ENCODE measurements at places on chromosomes 1 and 21. TPM values are rescaled to one million over a fixed set of nuclear protein-coding genes. Genes with fewer than 3 reads are reported as not detected.
A peak's percentile ranks its signal among the peaks of the same experiment; 100 is the strongest.

Gene SPRR2B
- not detected for total RNA-seq

Gene GBP7
- total RNA-seq = not detected

Gene FMO1
- total RNA-seq = not detected

Gene NUP210L
- total RNA-seq = 0.04 TPM

Gene KRTAP12-1
- not detected for total RNA-seq

Gene PLCH2
- 1.7 TPM for total RNA-seq

Gene OR10J4
- not detected for total RNA-seq

Gene ACTA1
- 3.6 TPM for total RNA-seq

DNA sequence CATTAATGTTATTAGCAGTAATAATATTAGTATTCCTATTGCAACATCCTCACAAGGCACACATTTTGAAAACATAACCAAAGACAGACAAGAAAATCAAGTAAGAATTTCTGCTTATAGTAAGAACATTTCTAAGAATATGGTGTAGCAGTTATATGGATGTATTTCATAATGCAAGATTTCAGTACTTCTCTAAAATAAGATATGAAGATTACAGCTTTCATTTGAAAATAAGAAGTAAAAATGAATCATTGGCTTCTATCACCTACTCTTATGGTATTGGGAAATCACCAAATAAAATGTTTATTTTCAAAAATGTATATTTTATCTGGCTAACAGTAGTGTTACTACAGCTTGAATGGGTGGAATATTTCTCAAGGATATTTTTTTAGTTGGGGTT is 103.8 kb upstream of the USP25 start:
- DNase-seq = no peak

DNA sequence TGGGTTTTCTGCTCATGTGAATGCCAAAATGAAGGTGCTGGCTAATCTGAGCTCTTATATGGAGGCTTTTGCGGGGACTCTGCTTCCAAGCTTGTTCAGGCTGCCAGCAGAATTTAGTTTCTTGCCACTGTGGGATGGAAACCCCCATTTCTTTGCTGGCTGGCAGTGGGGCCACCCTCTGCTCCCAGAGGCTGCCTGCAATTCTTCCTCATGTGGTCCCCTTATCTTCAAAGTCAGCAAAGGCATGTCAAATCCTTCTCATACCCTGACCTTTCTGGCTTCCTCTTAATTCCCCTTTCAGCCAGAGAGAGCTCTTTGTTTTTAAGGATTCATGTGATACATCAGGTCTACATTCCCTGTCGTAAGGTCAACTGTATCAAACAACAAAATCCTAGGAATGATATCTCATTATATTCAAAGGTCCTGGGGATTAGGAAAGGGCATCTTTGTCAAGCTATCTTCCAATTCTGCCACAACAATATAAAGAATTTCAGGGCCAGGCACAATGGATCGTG is 5.2 kb upstream of the GPR161 start:
- DNase-seq = no peak

- DNase-seq = no peak
Measured at GRCh38 chr1:107664982-107665925, 299.7 kb downstream of the VAV3 start.

- DNase-seq = no peak
Measured at GRCh38 chr1:39205102-39205780, 746 bp downstream of the MACF1 start.

GRCh38 chr1:19021845-19022244 is 65.4 kb upstream of the IFFO2 start:
- DNase-seq = no peak

GRCh38 chr1:172449585-172450523 is 6.0 kb upstream of the PIGC start:
- DNase-seq = no peak

- DNase-seq = no peak
Measured at GRCh38 chr1:93703643-93704042, 22.0 kb upstream of the BCAR3 start.

DNA sequence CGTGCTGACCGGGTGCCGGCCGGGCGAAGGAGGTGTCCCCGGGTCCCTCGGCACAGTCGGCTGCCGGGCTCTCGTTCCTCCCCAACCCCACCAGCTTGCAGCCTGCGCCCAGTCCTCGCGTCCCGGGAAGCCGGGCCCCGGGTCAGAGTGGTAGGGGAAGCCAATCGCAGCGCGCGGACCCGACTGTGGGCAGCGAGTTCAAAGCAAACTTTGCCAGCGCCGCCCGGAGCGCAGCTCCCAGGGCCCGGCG is 328 bp downstream of the MYCL start:
- DNase-seq = peak; percentile 68

GRCh38 chr1:51280321-51280978 is 44.4 kb downstream of the RNF11 start:
- DNase-seq = no peak

- no peak for DNase-seq
Measured at GRCh38 chr1:85484264-85484663, 19.3 kb upstream of the DDAH1 start.

DNA sequence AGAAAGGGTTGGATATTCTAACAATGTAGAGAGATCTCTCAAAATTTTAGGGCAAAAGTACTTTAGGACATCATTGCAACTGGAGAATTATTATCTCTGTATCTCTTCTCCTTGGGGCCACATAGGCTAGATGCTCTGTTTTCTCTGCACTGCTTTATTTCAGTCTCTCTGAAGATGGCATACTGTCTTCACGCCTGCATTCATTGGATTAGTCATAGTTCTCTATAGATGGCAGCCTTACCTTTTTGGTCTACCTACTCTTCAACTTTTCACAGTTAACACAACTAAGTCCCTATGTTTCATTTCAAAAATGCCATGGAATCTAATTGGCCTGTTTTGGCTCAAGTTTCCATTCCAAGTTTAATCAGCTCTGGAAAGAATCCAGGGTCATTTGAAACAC is 1623.3 kb upstream of the B3GALT2 start:
- DNase-seq = no peak

GRCh38 chr1:222792744-222793143 is 22.1 kb upstream of the DISP1 start:
- no peak for DNase-seq

GRCh38 chr1:21946836-21947587 is 9.9 kb upstream of the HSPG2 start:
- no peak for DNase-seq

DNA sequence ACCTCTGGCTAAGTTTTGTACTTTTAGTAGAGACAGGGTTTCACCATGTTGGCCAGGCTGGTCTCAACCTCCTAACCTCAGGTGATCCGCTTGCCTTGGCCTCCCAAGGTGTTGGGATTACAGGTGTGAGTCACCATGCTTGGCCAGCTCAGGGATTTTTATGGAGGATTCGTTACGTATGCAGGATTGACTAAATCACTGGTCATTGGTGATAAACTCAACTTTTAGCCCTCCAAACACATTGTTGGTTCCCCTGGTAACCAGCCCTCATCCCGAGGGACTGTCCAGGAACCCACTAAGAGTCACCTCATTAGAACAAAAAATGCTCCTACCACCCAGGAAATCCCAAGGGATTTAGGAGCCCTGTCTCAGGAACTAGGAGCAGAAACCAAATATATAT is 40.4 kb downstream of the ST3GAL3 start:
- no peak for DNase-seq

DNA sequence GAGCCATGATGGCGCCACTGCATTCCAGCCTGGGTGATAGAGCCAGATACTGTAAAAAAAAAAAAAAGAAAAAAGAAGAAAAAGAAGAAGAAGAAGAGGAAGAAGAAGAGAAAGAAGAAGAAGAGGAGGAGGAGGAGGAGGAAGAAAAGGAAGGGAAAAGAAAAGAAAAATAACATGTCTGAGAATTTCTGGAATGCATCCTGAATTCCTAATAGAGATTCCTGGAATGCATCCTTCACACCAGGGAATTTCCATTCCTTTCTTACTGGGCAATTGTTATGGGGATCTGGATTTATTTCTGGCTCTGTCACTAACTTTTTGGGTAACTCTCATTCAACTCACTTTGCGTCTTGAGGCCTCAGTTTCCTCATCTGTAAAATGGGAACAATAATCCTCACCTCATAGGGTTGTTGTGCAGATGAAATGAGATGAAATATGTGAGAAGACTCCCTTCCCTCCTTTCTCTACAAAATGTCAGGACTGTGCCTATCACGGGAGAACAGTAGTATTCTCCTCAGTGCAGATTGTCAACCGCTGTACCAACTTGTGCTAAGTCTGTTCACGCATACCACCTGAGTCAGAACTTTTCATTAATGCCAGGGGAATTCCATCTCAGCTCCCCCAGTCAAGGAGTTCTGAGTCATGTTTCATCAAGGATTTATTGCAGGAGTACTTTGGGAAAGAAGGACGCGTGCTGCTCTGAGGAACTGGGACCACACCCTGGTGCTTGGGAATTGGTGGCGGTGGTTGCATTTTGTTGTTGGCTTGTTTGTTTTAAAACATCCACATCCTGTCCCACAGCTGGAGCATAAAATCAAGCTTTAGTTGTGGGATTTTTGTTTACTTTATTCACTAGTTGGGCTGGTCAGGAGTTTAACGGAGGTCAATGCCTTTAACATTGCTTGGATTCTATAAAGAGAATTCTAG is 42.4 kb upstream of the ROR1 start:
- no peak for DNase-seq

DNA sequence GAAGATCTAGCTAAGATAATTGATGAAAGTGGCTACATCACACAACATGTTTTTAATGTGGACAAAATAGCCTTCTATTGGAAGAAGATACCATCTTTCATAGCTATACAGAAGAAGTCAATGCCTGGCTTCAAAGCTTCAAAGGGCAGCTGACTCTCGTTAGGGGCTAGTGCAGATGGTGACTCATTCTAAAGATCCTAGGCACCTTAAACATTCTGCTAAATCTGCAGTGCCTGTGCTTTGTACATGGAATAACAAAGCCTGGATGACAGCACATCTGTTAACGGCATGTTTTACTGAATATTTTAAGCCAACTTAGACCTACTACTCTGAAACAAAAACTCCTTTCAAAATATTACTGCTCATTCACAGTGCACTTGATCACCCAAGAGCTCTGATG is 65.6 kb upstream of the USP24 start:
- no peak for DNase-seq

- no peak for DNase-seq
Measured at GRCh38 chr1:61085206-61085982, 3.0 kb downstream of the NFIA start.

- DNase-seq = no peak
Measured at GRCh38 chr1:5753549-5754421, 238.4 kb downstream of the NPHP4 start.

DNA sequence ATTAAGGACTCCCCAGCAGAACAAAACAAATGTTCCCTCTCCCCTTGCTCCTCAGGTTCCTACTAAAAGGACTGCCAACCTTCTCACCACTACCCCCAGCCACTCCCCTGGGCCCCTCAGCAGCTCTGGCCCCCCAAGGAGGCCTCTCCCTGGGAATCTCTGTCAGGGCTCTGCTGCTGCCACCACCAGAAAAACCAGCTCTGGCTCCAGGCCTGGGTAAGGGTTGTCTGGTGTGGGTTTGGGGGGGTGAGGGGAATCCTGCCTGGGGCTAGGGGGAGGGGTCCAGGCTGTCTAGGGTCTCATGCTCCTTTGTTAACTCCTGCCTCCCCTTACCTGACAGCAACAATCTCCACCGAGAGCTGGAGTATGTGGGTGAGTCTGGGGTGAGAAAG is 4.8 kb downstream of the NECTIN4 start:
- DNase-seq = no peak

DNA sequence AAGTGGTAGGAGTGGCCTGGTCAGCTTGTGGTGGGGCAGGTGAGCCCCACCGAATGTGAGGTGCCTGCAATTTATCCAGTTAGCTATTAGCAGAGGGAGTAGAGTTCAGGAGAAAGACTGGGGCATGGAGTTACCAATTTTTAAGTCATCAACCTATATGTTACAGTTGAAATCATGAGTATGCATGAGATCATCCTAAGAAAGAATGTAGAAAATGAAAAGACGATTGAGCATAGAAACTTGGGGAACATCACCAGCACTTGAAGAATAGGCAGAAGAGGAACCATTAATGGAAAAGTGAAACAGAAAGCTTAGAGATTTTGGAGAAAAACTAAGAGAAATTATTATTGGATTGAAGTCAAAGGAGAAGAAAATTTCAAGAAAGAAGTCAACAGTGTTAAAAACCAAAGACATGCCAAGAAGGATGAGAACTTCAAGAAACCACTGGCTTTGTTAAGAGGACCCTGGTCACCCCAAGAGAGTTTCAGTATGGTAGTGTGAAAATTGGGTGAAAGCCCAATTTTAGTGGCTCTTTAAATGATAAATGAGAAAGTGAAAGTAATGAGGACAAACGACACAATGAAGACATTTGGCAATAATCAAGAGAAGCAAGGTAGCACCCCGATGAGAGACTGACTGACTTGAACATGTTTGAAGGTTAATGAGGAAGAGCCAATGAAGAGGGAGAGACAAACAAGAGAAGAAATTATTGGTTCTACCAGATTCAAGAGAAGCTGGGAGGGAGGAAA is 36.7 kb downstream of the DNASE2B start:
- no peak for DNase-seq

DNA sequence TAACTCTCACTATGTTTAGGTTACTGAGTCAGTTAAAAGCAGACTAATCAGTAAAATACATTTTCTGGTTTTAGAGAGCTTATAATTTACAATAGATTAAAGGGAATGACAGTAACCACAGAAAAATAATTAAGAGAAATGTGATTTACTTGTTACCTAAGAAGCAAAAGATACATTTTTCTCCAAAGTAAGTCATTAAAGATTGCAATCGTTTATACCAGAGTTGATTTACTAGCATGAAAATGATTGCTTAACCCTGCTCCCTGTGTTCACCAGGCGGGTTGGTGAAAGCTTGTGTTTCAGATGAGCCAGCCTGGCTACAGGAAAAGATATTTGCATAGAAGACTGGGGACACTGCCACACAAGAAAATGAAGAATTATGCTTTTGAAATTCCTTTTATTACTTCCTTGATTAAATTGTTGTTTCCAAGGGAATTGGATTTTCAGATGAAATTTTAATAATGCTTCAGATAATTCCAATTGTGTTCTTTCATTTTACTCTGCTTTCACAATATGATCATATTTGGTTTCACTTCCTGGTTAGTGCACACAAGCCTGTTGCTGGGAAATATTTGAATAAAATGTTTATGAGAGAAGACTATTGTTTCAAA is 27.9 kb downstream of the LRRC8B start:
- no peak for DNase-seq

DNA sequence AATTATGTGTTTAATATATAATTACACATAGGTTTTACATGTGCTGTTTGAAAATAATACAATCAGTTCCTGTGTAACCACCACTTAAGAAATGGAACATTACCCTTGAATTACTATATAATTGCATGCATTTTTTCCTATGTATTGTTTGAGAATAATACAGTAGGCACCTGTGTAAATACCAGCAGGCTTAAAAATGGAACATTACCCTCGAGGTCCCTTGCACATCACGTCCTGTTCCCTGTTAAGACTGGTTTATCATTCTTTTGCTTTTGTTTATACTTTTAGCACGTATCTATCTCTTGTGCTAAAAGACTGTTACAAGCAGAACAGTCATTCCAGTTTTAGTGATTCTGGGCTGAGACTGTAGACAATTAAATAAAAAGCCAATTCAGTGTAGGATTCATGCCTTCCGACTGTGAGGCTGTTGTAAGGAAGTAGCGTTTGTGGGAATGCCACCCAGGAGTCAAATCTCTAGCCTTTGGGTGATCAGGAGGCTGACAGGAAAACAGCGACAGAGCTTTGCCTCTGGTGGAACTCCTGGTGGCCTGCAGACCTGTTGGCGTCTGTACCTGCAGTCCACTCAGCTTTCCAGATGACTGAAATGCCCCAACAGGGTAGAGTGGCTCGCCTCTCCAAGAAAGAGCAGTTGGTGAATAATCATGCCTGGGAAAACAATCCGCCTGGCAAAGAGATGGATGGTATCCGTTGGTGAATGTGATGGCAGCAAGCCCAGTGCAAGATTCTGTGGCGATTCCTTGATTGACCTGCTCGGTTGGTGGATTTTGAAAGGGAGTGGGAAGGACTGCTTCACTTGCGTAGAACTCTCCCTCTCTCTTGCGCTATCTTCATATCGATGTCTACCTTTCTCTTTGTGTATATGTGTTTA is 58.0 kb downstream of the DISC1 start:
- DNase-seq = no peak

Data from mesothelial cell of epicardium (in vitro differentiated cells).